AG20443 (cell line): ENCODE measurements at places on chromosomes 16 and 17.

GRCh38 chr17:55806745-55807495, 56.1 kb downstream of the PCTP start:
- DNase-seq: no peak

DNA sequence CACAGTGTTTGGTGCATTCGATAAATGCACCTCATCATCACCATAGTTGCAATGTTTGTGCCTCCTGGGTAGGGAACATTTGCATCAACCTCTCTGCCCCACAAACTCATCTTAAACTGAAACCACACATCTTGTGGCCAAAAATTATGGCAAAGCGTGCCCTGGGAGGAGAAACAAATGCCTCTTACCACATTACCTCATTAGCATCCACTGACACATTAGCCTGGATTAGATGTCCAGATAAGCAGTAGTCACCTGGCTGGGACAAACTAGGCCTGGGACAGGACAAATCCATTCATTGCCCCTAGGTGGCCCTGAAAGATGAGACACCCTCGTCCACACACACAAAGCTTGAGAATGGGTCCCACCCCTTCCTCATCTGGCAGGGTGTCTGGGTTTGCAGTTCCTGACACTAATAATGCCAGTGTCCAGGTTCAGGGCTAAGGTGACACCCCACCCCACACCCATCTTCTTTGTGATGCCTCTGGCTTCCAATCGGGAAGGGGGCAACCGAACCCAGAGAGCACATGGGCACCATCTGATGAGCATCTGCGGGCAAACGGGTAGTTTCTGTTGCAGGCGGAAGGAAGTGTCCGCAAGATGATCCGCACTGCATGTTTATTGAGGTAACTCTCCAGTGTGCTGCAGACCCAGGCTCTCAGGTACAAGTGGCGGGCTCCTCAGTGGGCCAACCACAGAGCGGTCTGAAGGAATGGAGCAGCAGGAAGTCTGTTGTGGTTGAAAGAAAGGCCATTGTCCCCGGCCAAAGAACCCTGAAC, 8.6 kb downstream of the XYLT1 start:
- no peak for DNase-seq

GRCh38 chr17:64369007-64369893, 21.4 kb downstream of the PECAM1 start:
- no peak for DNase-seq

- no peak for DNase-seq
Measured at GRCh38 chr17:18381953-18382245, 4.3 kb downstream of the EVPLL start.

GRCh38 chr17:19868079-19868395, 301 bp upstream of the ULK2 start:
- no peak for DNase-seq

- no peak for DNase-seq
Measured at GRCh38 chr16:18931756-18932155, 5.5 kb upstream of the SMG1 start.

DNA sequence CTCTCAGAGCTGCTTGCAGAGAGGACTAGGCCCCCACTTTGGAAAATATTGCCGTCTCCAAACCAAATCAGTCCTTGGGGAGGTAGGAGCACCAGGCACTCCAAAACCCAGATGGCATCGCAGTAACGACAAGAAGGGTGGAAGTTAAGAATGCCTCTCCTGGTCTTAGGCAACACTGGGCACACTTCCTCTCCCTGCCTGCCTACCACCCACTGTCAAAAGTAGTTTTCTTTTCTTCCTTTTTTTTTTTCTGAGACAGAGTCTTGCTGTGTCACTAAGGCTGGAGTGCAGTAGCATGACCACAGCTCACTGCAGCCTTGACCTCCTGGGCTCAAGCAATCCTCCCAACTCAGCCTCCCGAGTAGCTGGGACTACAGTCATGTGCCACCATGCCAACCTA, 47.2 kb downstream of the SRL start:
- DNase-seq: no peak

DNA sequence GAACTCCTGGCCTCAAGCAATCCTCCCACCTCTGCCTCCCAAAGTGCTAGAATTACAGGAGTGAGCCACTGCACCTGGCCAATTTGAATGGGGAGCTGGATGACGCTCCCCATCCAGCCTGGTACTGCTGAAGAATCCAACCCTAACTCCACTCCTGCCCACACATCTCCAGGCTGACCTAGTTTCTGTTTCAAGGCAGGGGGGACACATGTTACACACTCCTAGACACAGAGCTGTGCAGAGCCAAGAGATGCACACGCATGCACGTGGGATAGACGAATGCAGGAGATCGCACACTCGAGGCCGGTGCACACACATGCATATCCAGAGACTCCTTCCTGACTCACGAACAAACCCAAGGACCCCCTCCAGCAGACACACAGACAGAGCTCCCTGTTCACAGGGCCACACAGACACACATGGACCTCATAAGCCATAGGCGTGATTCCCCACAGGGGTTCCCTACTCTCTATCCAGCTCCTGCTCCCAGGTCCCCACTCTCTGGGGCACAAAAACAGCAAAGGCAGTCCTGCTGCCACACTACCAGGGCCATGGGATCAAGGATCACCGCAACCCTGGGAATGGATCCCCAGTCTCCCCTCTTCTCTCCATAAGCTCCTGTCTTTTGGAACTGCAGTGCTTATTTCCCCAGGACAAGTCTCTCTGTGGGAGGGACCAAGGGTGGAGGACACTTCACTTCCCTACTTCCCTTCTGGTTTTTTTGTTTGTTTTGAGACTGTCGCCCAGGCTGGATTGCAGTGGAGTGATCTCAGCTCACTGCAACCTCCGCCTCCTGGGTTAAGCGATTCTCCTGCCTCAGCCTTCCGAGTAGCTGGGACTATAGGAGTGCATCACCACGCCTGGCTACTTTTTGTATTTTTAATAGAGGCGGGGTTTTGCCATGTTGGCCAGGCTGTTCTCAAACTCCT, 14.4 kb downstream of the EPOP start:
- peak; percentile 55 for DNase-seq
